ENCODE measurements at places on chromosomes 4 and X.
A peak's percentile ranks its signal among the peaks of the same experiment; 100 is the strongest.

- no peak for DNase-seq
These were observed 341.0 kb downstream of the ARHGAP24 start for GRCh38 chr4:85815796-85816459.

DNA sequence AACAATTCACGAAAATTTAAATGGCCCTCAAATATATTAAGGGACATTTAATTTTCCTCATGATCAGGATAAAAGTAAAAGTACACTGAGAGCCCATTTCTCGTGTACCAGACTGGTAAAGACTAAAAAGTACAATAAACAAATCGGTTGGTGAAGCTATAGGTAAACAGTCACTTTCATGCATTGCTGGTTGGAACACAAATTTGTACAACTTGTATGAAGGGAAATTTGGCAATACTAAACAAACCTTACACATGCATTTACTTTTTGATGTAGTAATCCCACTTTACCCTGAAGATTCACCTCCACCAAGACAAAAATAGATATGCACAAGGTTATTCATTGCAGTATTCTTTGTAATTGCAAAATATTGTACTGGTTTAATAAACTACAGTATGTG is 31.4 kb upstream of the MBNL3 start:
- DNase-seq, result no peak

GRCh38 chr4:15792974-15793373 is 14.8 kb downstream of the CD38 start:
- no peak for DNase-seq

GRCh38 chrX:33434256-33435092 is 223.1 kb upstream of the DMD start:
- DNase-seq, result peak; percentile 33

DNA sequence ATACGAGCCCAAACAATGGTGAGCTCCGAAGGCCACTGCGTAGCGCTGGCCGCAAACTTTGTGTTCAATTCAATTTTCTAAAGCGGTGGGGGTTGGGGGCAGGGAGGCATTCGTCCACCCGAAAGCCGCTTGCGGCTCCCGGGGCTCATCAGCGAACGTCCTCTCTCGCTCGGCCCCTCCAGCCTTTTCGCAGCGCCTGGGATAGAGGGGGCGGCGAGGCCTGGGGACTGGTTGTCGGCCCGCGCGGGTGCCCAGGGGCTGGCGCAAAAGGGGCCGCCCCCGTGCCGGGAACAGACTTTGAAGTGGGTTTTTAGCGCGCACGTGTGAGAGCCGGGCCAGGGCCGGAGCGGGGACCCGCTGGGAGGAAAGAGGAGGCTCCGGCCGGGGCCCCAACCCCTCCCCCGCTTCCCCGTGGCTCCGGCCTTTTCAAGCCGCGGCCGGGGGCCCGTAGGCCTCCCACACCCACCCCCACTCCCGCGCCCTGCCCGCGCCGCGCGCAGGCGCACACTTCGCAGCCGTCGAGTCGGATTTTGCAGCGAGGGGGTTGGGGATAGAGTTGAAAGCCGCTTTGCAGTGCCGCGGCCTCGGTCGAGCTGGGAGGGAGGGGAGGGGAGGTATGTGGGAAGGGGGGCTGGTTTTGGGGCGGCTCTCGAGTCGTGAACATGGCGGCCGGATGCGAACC is 8.3 kb downstream of the ZIC3 start:
- DNase-seq, result no peak

GRCh38 chrX:10819973-10820372 is 199.6 kb upstream of the MID1 start:
- DNase-seq, result no peak

DNA sequence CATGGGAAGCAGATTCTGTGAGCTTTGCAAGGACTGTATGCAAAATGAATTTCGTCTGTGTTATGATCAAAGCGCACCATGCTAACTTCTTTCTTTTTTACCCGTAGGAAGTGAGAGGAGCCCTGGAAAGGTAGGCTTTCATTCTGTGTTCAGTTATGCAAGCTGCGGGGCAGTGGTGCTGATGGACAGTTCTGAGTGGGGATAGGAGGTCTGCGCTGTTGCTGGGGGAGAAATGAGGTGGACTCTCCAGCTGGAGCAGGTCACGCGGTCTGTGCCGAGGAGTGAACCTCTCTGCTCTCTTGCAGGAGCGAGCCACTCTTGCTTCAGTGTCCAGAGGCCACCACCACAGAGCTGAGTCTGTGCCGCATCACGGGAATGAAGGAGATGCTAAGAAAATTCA is 4.5 kb downstream of the TRIML1 start:
- DNase-seq, result no peak

- peak; percentile 43 for DNase-seq
These were observed 963 bp upstream of the USO1 start for GRCh38 chr4:75723163-75724065.

DNA sequence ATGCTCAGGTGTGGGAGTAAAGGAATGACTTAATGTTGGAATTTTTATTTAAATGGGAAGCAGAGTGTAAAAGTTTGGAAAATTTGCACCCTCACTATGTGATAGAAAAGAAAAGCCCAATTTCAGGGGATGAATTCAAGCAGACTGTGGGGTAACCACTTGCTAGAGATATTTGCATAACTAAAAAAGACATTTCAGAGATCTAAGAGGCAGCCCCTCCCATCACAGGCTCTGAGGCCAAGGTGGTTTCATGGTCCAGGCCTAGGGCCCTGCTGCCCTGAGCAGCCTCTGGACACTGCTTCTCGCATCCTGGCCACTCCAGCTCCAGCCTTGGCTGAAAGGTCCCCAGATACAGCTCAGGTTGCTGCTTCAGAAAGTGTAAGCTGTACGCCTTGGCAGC is 5.9 kb upstream of the XPNPEP2 start:
- DNase-seq, result no peak

DNA sequence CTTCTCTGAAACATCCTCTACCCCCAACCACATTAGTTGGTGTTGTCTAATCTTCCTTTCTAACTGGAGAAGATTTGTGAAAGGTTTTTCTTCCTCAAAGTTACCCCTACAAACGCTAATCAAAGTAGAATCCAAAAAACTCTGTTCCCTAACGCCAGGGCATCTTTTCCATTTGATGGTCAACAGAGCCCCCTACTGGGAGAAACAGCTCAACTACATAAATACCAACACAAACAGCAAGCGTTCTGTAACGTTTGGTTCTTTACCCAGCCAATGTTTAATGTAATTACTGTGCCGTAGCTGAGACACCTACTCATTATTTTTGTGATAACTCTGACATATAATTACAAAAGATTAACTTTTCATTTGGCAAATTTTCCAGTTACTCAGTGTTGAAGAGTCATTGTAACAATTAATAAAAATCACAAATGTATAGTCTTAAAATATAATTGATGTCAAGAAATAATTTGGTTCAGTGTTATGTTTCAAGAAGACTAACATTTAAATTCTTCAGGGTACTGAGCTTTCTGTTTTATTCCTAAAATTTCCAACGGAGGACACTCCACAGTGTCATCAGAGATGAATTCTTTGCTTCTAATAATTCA is 94.9 kb upstream of the TBC1D9 start:
- peak; percentile 65 for DNase-seq

GRCh38 chr4:84568496-84568895 is 14.4 kb upstream of the CDS1 start:
- no peak for DNase-seq

- DNase-seq, result peak; percentile 64
These were observed 51.3 kb upstream of the MAP3K15 start for GRCh38 chrX:19566359-19567222.

DNA sequence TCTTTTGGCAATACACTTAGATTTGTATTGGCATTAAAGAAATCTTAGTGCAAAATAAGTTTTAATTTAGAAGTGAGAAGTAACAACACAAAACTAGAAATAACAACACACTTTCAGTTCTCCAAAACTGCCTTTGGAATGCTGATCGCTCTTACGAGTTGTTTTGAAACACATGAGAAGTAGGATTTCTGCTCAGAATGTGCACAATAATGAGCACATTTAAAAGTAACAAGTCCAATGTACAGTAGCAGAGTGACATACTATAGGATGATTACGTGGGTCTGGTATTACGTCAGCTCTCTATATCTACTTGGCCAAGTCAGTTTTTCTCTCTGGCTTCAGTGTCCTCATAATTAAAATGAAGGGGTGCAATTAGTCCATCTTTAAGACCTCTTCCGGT is 164.8 kb downstream of the CHM start:
- no peak for DNase-seq

DNA sequence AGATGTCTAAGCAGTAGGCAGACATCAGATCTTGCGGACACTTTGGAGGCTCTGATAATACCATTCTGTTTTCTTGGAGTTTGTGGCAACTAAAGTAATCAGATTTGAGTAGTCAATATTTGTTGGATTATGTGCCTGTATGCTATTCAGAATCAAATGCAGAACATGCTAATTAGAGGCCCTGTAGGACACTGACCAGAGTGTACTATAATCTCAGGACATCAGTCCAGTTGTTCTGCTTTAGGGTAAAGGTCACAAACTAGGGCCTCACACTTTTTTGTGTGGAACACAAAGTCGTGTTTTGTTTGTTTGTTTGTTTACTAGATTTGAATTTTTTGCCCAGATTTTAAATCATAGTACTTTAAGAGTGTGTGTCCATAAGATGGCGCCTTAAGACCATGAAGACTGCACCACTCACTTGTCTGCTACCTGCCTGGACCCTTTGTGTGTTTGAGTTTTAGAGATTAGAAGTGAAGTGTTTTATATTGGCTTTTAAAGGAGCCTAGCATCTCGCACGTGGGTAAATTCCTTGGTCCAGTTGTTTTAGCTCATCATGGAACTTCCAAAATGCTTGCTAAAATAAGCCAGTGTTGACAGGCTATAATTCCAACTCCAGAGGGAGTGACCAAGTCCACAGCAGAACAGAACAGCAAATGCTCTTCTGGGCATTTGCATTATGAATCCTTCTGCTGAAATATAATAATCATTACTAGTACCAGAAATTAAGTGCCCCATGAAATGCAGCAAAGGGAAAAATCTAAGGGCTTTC is 34.7 kb downstream of the IL13RA1 start:
- DNase-seq, result no peak

DNA sequence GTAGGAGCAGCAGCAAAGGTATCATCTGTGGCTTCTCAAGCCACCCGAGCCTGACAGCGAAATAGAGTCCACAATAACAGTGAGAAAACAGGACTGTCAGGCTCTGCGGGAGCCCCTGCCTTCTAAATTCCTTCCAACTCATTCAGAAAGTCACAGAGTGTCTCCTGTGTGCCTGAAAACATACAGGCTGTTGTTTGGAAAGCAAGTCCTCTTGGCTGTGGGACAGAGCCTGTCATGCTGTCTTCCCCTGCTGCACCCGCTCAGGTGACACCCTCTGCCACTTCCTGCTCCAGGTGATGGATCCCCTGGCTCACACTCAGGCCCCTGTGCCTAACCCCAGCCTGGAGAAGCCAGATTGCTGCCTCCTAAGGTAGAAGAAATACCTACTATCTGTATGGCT is 152.3 kb downstream of the RAB28 start:
- no peak for DNase-seq

DNA sequence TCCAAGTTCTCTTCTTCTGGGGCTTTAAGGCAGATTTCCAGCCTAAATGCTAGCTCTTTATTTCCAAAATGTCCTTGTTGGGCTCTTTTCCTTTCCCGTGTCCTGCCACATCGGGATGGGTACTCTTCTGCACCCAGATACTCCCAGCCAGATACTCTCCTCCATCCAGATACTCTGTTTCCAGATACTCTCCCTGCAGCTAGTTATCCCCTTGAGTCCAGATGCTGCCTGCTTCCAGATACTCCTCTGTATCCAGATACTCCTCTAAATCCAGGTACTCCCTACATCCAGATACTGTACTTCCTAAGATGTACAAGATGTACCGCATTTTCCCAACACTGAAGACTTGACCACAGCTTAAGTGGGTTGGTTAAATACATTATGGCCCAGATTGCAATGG is 10.5 kb upstream of the XG start:
- no peak for DNase-seq

GRCh38 chr4:4427121-4427870 is 40.4 kb downstream of the NSG1 start:
- DNase-seq, result no peak

DNA sequence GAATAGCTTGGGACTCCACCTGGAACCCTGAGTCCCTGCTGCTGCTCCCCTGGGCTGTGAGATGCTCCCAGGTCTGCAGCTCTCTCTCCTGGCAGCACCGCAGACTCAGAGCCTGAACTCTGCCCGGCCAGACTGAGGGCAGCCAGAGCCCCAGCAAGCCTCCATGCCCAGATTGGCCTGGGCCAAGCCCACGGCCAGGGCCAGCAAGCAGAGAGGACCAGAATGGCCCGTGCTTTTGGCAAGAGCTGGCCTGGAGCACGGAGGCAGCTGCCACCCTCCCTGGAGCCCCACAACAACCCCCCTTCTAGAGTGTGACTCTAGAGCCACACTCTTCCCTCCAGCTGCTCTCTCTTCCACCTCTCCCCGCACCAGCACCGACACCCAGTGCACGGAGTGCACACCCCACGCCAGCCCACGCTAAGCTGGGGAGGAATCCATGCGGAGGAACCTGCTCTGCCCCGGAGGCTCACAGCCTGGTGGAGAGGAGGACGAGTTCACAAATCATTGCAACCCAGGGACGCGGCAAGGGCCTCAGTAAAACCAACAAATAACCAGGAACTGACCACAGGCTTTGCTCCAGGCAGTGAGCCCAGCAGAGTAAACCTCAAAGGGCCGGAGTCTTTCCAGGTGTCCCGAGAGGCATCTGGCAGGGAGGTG is 110.3 kb downstream of the HMX1 start:
- no peak for DNase-seq

- peak; percentile 51 for DNase-seq
These were observed at the start of gene PRSS48 for GRCh38 chr4:151276787-151277562. Gene PRSS48, plus strand, starts transcription at chr4:151277161. Its CDS starts 12 bp downstream, at chr4:151277173.

DNA sequence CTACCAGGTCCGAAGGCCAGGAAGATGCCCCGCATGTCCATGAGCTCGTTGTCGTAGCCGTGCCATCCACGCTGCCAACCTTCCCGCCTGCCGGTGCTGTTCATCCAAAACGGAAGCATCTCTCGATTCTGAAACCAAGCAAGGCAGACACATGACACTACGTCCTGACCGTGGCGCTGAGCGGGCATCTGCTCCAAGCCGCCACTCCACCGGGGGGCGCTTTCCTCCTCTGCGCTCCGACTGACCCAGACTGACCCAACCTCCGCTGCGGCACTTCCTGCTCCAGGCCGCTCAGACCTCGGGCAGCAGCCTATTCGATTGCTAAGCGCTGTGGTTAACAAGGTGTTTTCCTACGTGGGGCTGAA is 120.5 kb downstream of the ENPP6 start:
- no peak for DNase-seq

DNA sequence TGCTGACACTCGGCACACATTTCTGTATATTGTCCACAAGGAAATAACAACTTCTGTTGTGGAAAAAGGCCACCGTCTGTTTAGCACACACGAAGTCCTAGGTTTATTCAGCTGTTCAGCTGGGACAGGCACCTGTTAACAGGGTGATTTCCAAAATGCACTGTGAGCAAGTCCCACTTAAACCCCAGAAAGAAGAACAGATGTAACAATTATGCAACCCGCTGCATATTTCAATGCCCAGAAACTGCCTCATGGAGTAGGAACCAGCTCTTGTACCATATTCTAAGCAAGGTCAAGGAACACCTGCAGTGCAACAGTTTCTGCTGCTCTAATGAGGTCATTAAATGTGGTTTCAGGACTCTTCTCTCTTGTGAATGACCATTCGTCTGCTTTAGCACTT is 77.1 kb downstream of the GEMIN8 start:
- DNase-seq, result no peak
